Fibroblast of skin of left quadriceps (primary cell): ENCODE measurements at places on chromosomes 5 and 9.

- no peak for DNase-seq
These were observed 197.0 kb downstream of the SLF1 start for GRCh38 chr5:94815313-94816039.

DNA sequence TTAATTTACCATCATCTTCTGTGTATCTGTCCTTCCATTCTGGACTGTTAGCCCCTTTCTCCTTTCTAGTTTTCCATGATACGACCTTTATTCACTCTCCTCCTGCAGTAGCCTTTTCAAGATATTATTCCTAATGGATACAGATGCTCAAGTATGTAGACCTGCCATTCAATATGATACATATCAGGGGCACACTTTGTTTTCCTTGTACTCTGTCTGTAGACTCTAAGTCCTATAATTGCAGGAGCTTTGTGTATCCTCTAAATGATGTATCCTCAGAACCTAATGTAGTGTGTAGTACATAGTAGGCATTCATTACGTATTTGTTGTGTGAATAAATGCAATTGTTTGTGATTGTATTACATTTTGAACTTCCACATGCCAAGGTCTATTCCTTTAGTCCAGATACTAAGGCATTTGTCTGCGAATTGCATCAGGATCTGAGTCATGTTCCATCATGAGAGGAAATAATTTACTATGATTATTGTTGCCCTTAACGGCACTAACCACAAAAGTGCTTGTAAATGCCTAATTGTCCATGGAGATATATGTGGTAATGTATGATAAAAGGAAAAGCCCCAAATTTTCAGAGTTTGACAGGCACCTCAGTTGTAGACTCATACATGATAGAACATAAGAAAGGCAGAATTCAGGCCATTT lies 57.1 kb upstream of the IZUMO3 start:
- peak; percentile 60 for DNase-seq

DNA sequence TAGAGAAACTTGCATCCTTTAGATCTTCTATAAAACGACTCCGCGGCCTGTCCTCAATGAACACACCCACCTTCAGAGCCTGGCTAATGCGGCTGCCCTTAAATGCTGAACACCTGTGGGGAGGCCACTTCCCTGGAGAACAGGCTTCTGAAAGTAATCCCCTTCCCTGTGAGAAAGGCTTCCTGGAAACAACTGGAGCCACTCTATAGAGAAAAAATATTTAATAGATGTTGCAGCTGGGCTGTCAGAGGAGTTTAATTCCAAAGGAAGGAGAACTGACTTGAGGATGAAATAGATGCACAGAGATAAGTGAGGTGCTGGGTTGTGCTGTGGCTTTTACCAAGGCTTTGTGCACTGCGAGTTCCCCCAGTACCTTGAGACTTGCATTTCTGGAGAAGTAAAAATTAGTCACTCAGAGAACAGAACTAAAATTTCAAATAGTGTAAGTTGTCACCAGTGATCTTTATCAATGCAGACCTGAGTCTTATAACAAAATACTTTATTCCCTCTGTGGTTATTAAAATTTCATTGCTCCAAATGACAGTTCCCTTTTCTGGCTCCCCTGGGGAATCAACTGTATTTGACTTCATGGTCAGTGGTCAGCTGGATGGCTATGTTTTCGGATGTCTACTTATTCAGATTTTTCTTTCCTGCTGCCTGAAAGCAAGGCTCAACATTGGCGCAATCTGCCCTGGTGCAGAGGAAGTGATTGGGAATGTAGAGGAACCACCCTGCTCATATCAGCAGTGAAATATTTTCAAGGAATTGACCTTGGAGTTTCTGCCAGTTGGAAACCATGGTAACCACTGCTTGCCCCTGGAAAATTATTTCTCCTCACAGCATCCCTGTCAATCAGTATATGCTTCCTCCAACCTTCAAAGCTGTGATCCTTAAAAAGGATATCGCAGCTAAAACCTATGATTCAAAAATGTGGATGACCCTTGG lies 238.8 kb downstream of the SMARCA2 start:
- no peak for DNase-seq

- no peak for DNase-seq
These were observed 13.4 kb downstream of the RABL6 start for GRCh38 chr9:136820971-136821825.

- DNase-seq, result no peak
These were observed 198.3 kb downstream of the ERCC6L2 start for GRCh38 chr9:96073531-96074480.

GRCh38 chr5:8135742-8136141 lies 266.8 kb downstream of the MTRR start:
- no peak for DNase-seq
